Activated CD4-positive, alpha-beta T cell treated with anti-CD3 and anti-CD28 coated beads, Interleukin-2, amount 50 U/mL, for 24 hours (primary cell): ENCODE measurements at places on chromosomes 5 and 9.

- DNase-seq, result no peak
Observed at GRCh38 chr9:38724754-38725153, 4.8 kb upstream of the FAM240B start.

DNA sequence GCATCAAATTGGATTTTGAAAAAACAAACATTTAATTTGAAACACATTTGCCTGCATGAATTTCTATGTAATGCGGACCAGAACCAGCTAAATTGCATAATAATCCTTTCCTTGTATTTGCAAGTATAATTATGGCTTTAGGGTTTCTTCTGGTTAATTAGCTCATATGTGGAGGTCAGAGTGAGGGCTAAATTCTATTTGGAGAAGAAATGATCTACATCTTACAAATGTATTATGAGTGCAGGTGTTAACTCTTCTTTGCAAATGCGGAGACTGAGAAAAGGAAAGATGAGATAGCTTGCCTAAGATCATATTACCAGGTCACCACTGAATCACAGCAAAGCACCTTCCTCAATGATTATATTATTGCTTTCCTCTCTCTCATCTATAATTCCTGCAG lies 194.7 kb downstream of the CDH9 start:
- DNase-seq, result no peak

GRCh38 chr5:151016700-151017099 lies 3.7 kb upstream of the GPX3 start:
- no peak for DNase-seq

DNA sequence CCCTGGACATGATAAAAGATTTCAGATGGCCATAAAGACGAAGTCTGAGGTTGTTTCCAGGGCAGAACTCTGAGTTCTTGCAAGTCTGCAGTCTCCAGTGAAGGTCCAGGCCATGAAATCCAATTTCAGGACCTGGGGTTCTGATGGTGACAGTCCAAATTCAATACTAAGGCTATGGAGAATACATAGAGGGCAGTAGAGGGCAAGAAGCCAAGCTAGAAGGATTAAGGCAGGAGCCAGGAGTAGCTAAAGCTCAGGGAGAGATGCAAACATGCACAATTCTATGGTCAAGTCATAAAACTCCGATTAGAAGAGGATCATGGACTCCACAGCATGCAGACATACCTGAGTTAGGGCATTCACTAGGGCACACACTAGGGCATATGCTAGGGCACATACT lies 11.4 kb downstream of the SLIT3 start:
- no peak for DNase-seq

DNA sequence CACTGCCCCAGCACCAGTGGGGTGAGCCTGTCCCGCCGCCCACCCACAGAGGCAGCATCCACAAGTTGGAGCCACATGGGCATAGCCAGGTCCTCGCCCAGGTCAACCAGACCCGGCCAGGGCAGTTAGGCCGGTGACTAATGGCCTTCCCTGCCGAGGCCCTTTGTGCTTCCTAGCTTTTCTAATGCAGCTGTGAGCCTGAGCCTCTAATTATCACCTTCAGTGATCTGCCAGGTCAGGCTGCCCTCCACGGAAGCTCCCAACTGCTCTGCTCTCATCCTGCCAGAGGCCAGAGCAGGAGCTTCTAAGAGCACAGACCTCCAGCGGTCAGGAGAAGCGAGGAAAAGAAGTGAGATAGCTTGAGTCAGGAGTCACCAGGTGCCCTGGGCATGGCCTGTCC lies 87.1 kb upstream of the PPP1R26 start:
- no peak for DNase-seq

GRCh38 chr5:110969502-110969901 lies 102.0 kb upstream of the TSLP start:
- no peak for DNase-seq

DNA sequence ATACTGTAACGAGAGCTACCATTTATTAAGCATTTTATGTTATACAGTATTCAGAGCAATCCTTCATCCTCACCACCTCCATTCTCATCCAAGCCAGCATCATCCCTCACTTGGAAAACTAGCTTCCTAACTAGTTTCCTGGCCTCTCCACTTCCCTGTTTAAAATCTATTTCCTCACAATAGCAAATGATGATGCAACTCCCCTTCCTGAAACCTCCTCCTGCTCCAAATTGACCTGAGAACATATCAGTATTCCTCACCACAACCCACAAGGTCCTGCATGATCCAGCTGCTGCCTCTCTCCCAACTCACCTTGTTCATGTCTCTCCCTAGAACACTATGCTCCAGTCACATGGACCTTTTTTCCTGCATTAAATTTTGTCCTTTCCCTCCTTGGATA lies 4.3 kb upstream of the SLC36A2 start:
- DNase-seq, result no peak

GRCh38 chr9:136784249-136784996 lies 6.7 kb upstream of the TMEM141 start:
- DNase-seq, result no peak

GRCh38 chr5:106797996-106798395 lies 872.7 kb downstream of the EFNA5 start:
- no peak for DNase-seq

GRCh38 chr9:122016744-122017143 lies 76.4 kb downstream of the TTLL11 start:
- DNase-seq, result no peak

GRCh38 chr5:169569513-169569912 lies 14.1 kb upstream of the SPDL1 start:
- no peak for DNase-seq

DNA sequence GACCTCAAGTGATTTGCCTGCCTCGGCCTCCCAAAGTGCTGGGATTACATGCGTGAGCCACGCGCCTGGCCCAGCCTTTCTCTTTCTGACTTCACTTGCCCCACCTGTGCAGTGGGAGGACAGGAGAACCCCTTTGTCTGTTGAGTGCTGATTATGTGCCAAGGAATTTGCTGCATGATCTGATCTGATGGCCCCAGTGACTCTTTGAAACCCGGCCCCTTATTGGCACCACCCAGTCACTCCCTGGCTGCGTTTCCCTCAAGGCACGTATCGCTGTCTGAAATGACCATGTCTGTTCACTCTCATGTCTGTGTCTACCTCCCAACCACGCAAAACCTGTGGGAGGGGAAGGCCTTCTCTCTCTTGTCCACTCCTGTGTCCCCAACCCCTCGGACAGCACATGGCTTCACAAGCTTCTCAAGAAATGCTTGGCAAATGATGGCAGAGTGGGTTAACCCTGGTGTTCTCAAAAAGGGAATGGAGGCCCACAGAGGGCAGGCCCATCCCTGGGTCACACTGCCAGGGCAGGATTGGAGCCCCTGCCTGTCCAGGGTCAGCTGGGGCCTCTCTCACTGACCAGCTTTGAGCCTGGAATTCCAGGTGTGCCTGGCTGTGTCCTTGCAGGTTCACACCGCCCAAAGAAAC lies 21.9 kb downstream of the NEK6 start:
- DNase-seq, result no peak

DNA sequence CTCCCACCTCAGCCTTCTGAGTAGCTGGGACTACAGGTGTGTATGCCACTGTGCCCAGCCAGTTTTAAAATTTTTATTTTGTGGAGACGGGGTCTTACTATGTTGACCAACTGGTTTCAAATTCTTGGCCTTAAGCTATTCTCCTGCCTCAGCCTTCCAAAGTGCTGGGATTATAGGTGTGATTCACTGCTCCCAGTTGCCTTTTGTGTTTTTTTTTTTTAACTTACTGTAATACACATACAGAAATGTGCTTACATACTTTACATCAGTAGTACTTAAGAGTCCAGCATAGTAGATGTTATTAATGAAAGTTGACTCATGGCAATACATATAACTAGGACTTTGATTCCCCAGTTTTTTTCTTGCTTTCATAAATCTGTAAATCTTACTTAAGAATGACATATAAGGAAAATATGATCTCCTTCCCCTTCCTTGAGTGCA lies 4.7 kb downstream of the MAN2A1 start:
- no peak for DNase-seq

- DNase-seq, result no peak
Observed at GRCh38 chr5:77841616-77842015, 65.5 kb upstream of the TBCA start.
